ENCODE measurements at places on chromosomes 4 and X. TPM values are rescaled to one million over a fixed set of nuclear protein-coding genes. Genes with fewer than 3 reads are reported as not detected.

DNA sequence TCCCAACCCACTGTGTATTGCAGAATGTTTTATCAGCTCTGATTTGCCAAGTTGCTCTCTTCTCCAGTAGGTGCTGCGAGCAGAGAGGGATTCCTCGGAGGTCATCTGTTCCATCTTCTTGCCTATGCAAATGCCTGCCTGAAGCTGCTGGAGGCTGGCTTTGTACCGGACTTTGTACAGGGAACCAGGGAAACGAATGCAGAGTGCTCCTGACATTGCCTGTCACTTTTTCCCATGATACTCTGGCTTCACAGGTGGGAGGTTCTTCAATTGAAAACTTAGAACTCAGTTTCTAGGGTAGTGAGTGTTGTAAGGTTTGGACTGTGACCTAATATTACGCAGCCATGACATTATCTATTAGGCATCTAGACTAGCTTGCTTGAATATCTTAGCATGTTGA lies 24.9 kb downstream of the AR start:
- DNase-seq = no peak

DNA sequence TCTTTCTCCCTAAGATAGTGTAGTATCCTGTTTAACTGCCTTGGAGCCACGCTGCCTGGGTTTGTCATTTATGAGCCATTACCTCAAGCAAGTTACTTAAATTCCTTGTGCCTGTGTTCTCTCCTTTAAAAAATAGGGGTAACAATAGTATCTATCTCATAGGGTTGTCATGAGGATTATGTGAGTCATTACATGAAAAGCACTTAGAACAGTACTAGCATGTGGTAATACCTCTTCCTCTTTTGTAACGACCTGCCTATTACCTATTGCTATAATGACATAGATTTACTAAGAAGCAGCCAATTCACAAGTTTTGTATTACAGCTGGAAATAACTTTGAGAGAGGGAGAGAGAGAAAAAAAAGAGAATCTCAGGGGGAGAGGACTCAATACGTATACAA lies 834.7 kb downstream of the RAPGEF2 start:
- no peak for DNase-seq

GRCh38 chr4:110475881-110476818 lies at the start of gene ENPEP:
ENPEP (plus strand) TSS chr4:110476155; CDS start chr4:110476415, 260 bp downstream.
- DNase-seq = no peak

DNA sequence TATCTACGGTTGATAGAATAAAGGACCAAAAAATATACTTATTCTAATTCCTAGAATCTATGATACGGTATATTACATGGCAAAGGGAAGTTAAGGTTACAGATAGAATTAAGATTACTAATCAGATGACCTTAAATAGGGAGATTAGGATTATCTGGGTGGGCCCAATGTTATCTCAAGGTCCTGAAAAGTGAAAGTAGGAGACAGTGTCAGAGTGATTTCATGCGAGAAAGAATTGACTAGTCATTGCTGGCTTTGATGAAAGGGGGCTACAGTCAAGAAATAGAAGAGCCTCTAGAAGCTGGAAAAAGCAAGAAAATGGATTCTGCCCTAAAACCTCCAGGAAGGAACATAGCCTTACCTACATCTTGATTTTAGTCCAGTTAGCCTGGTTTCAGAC lies 176.9 kb upstream of the PPP1R2C start:
- no peak for DNase-seq

DNA sequence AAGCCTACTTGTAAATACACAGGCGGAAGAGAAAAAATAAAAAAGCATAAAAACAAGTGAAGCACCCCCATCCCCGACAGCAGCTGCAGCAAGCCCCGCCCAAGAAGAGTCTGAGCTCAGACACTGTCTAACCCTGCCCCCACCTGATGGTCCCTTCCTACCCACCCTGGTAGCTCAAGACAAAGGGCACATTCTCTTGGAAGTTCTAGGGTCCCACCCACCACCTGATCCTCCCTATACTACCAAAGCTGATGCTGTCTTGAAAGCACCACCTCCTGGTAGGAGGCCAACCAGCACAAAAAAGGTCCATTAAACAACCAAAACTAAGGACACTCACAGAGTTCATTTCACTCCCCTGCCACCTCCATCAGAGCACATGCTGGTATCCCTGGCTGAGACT lies 308.2 kb downstream of the KLHL13 start:
- no peak for DNase-seq

DNA sequence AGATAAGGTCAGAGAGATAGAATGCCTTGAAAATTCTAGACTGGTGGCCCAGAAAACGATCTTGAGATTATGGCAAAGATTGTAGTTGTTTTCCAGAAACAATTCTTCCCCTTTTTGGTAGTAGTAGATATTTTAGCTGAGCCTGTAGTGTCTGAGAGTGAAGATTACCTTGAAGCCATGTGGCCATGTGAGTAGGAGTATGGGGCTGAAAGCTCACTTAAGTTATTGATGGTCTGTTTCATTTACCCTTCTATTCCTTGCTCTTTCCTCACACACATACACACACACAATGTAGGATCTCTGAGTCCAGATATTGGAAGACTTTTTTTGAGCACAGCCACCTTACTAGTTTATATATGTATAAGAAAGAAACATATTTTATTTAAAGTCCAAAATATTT lies 941.6 kb upstream of the GRID2 start:
- no peak for DNase-seq

- no peak for DNase-seq
These were observed 45.1 kb downstream of the SPATA4 start for GRCh38 chr4:176150356-176150682.

- DNase-seq = no peak
These were observed 89.7 kb downstream of the PDHA2 start for GRCh38 chr4:95929448-95930064.

- no peak for DNase-seq
These were observed 6.2 kb upstream of the CXCL3 start for GRCh38 chr4:74044677-74045076.

- DNase-seq = no peak
These were observed 155.0 kb downstream of the RELL1 start for GRCh38 chr4:37531151-37531550.

- no peak for DNase-seq
These were observed 2.1 kb downstream of the HMGB2 start for GRCh38 chr4:173332021-173332487.

DNA sequence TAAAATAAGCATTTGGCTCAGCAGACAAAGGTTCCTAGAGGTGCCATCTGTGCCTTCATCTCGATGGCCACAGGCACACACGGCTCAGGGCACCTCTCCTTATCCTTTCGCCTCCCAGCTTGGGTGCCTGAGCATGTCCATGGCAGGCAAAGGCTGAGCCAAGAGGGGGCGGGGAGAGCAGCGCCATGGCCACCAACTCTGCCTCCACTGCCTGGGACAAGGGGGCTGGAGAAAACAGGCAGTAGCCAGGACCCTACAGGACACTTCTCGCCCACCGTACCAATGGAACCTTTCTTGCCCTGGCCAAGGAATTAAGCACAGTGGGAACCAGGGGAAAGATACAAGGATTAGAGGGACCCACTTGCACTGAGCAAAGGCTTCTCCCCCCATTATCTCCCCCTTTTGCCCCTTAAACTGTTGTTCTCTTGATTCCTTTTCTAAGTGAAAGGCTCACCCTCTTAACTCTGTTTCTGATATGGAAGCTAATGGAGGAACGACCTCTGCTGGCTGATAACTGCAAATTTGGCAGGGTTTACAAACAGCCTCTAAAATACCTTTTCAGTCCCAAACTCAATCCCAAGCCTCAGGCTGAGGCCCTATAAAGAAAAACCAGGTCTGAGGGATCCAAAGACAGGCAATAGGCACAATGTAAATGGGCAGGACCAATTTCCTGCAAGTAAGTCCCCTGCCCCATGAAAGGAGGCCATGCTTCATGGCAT lies 335.2 kb downstream of the ADAM29 start:
- no peak for DNase-seq

- no peak for DNase-seq
These were observed 244 bp downstream of the EIF2S3 start for GRCh38 chrX:24055043-24055356.

DNA sequence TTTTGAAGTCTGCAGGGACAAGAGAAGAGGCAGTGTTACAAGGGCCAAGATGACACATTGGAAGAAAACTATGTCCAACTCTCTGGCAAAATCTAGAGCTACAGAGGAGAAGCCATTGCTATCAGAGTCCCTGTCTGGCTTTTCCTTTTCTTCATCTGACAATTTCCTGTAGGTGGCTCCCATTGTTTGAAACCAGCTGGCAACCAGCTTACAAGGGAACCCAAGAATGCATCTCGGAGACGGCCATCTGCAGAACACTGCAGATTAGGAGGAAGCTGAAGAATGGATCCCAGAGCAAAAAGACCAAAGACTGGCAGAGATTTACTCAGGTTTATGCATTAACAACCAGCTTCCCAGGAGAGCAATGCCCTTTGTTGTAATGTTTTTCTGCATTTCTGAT lies 216.2 kb upstream of the CTSO start:
- peak; percentile 11 for DNase-seq

DNA sequence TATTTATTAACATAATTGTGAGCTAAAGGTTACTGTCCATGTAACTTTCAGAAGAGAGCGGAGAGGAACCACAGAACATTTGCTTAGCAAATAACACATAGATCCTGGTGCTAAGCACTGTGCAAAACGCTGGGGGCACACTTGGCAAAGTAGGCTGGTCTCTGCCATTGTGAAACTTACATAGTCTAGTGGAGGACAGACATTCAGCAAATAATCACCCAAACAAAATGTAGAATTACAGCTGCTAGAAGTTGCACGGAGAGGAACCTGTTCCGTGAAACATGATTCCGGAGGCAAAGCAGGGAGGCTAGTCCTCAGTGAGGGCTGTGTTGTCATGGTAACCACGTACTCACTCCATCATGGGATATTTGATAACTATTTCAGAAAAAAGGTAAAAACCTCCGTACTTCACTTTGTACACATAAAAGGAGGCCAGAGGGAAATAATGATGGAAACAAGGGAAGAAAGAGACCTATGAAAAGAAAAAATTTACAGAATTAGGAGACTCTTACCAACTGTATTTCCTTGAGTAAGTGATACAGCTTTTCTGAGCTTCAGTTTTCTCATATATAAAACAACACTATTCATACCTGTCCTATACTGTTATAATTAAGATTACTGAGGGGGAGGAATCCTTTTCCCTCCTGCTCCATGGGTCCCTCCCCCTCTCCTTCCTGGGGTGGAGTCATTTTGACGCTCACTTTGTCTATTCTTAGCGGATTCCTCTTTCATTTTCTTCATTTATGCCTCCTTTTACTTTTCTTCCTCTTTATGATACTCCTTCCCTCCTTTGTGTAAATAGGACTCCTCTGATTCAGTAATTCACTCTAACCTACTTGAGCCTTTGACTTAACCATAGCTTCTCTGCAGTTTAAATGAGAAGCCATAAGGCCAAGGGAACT lies 825 bp upstream of the RASGEF1B start:
- peak; percentile 54 for DNase-seq

The FAM50A gene
- 104 TPM for total RNA-seq

The SHROOM2 gene
- total RNA-seq = 17.4 TPM

The THAP9 gene
- 5.6 TPM for total RNA-seq

The SMPX gene
- 3.8 TPM for total RNA-seq

The OTC gene
- total RNA-seq = not detected

The PPEF1 gene
- 7.2 TPM for total RNA-seq

The CFI gene
- total RNA-seq = 5.1 TPM

All from dorsolateral prefrontal cortex (tissue), 122 donors.